SHP77 (cell line): ENCODE measurements at places on chromosomes 13 and 19.

GRCh38 chr19:38030686-38031422 lies 123.8 kb downstream of the SIPA1L3 start:
- no peak for DNase-seq

- DNase-seq, result no peak
These were observed 270.6 kb downstream of the DNAJC15 start for GRCh38 chr13:43293986-43294385.

- no peak for DNase-seq
These were observed 4.7 kb upstream of the CCDC169 start for GRCh38 chr13:36302289-36302688.

GRCh38 chr13:28357247-28357825 lies 137.6 kb downstream of the FLT1 start:
- DNase-seq, result no peak

DNA sequence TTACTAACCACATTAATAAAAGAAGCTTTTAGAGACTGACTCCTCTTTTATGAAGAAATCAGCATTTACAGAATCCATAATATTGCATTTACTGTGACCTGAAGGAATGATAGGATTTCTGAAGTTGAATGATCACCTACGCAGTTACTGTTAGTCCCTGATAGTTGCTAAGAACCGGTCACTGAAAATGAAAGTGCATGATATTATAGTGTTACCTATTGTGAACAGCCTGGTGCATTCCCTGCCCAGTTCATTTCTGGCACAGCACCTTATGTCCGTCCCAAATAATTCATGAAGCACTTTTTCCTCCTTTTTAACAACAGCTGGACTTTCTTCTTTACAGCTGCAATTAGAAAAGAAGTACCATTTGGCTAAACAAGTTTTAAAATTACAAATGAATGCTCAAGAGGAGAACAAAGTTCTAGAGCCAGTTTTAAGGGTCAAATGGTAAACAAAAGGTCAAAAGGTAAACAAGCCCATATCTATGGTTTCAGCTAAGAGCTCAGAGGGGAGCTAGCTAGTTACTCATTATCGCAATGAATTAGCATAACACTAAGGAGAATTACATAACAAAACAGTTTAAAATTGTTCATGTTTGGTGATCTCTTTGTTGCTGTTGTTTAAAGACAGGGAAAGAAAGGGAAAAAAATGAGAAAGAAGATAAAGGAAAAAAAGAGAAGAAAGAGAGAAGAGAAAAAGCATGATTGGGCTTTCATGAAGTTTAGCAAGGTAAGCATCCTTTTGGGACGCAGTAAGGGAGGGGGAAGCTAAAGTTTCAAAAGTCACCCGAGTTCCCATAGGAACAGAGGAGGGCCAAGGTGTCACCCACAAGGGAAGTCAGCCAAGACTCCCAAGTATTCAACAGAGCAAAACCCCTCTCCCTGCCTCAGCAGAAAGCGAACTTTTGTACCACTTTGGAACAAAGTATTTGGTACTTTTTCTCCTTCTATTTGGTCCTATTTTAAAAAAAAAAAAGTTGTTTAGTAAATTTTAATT lies 50.2 kb downstream of the FLT3 start:
- no peak for DNase-seq

DNA sequence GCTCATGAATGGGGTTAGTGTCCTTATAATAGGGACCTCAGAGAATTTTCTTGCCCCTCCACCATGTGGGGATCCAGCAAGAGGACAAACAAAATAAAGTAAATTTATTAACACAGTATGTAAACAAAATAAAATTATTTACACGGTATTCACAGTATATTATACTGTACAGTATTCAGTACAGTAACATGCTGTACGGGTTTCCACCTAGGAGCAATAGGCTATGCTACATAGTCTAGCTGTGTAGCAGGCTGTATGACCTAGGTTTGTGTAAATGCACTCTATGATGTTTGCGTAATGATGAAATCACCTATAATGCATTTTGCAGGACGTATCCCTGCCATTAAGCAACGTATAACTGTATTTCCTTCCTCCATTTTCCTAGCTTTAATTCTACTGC lies 11.8 kb upstream of the DIAPH3 start:
- DNase-seq, result no peak

DNA sequence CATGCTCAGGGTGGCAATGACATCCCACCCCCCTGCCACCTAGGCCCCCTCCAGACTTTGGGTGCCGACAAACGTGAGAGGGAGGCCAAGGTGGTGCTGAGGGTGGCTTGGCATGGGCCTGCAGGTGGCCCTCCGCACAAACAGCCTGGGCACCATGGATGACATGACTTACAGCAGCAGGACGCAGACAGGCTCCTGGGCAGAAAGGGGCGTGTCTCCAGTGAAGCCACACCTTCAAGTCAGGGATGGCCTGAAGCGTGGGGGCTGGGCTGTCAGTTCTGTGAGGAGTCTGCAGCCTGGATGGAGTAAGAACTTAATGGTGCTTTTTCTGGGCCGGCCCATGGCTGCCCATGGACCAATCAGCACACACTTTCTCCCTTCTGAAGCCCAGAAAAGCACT lies 25.3 kb downstream of the POMP start:
- DNase-seq, result no peak

GRCh38 chr13:30984620-30985019 lies 52.2 kb downstream of the TEX26 start:
- DNase-seq, result no peak

- DNase-seq, result peak; percentile 96
These were observed 76.5 kb downstream of the ZNF726 start for GRCh38 chr19:23991170-23991569.

GRCh38 chr13:75762076-75762937 lies 126.2 kb downstream of the LMO7 start:
- no peak for DNase-seq
